CD4-positive, alpha-beta T cell treated with Interleukin-15 for 1 hour (primary cell): ENCODE measurements at places on chromosomes 5 and 9.
A peak's percentile ranks its signal among the peaks of the same experiment; 100 is the strongest.

DNA sequence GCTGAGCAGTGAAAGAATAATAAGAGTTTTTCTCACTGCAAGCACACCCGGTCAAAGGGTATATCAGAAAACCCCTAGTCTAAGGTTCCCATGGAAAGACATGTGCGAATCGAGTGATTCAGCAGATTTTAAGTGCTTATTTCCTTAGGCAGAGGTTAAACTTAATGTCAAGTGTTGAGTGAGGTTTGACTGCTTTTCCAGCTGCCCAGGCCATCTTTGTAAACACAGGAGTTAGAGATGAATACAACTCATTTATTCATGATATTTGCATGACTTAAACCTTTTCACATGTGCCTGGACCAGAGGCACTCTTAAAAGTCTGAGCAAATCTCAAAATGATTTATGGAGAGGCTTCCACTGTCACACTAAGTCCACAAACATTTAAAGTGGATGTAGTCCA lies 137.8 kb upstream of the RGMB start:
- DNase-seq, result no peak

- DNase-seq, result peak; percentile 45
Measured at GRCh38 chr5:177361418-177362291, 3.9 kb downstream of the RGS14 start.

DNA sequence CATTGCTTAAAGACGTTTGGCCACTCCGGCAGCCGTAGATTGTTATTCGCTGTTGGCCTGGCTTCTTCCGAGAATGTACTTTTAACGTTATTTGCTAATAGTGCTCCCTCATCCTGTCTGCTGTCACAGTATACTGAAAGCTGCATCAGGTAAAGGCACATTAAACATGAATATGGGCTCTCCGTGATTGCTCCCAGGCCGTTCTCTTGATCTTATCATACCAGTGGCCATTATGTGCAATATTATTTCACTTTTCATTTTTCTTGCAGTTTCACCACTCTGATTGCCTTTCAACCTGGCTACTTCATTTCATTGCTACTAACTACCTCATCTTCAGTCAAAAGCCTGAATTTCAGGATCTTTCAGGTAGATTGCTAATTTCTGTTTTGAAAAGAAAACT lies 34.0 kb downstream of the GLRX start:
- no peak for DNase-seq

DNA sequence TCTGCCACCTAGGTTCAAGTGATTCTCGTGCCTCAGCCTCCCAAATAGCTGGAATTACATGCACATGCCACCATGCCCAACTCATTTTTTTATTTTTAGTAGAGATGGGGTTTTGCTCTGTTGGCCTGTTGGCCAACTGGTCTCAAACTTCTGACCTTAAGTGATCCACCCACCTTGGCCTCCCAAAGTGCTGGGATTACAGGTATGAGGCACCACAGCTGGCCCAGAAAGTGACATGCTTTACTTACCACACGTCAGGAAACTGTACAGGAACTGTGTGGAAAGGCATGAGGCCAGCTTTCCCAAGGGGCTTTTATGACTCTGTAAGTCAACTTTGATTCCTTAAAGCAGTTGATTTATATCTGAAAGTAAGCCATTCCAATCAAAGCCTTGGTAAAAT lies 25.0 kb downstream of the DNAJB5 start:
- no peak for DNase-seq

DNA sequence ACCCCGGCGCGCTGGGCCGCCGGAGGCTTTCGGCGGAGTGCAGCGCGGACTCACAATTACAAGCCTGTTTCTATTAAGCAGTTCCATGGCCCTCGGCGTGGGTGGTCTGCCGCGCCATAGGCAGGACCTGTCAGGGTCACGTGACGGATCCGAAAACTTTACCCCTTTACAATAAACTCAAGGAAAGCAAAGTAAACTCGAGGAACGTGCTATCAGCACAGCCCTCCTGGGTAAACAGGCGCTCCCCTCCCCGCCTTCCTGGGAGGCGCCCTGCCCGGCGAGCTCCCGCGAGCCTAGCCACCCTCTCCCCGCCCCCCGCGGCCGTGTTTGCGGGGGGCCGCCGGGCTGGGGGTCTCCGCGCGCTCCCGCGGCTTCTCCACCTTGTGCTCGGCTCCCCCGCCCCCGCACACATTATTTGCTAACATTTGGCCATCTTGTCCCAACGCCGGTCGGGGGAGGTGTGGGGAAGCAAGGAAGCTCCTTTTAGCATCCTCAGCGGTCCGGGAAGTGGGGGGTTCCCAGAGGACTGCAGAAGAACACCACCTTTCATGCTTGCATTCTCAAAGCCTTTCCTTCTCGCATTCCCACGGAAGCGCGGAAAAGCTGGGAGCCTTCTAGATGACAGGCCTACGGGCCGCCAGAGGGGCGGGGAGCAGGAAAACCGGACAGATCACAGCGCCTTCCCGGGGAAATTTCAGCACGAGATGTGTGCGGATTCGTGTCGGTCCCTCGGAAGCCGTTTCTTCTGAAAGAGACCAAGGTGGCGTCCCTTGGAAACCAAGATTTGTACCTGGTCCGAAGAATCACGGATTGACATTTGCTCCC lies at the start of gene PTCH1:
Gene PTCH1, minus strand, starts transcription at position 238 of the 825 bp plus-strand sequence.
- no peak for DNase-seq

DNA sequence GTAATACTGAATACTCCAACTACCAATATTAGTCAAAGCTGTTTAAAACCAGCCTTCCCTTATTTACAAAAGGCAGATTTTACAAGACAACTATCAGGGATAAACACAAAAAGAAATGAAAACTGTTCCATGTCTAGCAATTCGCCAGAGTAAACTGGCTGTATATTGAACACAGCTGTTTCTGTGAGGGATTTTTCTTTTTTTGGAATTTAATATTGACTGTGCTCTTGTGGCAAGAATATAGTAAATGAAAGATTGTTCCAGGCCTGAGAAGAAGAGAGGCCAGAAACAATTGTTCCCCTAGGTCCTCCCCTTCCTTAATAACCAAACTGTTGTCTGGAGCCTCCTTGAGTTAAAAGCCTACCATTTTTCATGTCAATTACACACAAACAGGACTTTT lies 188.6 kb downstream of the PDE4D start:
- no peak for DNase-seq

- DNase-seq, result peak; percentile 68
Measured at GRCh38 chr5:119411361-119412278, 40.7 kb upstream of the HSD17B4 start.
